ENCODE measurements at places on chromosomes 6 and 20.
A peak's percentile ranks its signal among the peaks of the same experiment; 100 is the strongest.

- no peak for DNase-seq
Measured at GRCh38 chr6:715709-716491, 23.0 kb upstream of the EXOC2 start.

- peak; percentile 87 for DNase-seq
Measured at GRCh38 chr6:1287103-1287591, 24.8 kb upstream of the FOXQ1 start.

DNA sequence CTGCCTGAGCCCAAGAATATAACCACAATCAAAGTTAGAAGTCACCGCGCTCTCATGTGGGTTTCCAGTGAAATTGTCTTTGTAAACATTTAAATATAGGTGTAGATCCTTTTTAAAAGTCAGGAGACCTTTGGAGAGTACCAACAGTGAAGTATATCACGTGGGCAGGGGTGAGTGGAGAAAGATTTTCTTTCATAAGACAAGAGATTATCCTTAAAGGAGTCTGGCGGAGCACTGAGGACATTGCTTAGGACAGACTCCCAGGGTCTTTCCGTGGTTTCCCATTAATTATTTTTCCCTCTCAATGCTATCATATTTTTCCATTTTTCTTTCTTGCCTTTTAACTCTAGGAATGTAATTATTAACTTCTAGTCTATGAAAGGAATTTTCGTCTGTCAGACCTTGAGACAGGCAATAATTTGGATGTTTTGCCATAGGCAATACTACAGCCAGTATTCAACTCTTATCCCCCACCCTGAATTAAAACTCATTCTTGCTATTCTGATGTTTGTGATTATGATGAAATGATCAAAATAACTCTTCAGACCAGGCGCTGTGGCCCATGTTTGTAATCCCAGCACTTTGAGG lies 31.4 kb downstream of the DCBLD1 start:
- DNase-seq = peak; percentile 24

- no peak for DNase-seq
Measured at GRCh38 chr20:1286267-1287024, 20.4 kb downstream of the SNPH start.
